ENCODE measurements at places on chromosomes 7 and 10.

DNA sequence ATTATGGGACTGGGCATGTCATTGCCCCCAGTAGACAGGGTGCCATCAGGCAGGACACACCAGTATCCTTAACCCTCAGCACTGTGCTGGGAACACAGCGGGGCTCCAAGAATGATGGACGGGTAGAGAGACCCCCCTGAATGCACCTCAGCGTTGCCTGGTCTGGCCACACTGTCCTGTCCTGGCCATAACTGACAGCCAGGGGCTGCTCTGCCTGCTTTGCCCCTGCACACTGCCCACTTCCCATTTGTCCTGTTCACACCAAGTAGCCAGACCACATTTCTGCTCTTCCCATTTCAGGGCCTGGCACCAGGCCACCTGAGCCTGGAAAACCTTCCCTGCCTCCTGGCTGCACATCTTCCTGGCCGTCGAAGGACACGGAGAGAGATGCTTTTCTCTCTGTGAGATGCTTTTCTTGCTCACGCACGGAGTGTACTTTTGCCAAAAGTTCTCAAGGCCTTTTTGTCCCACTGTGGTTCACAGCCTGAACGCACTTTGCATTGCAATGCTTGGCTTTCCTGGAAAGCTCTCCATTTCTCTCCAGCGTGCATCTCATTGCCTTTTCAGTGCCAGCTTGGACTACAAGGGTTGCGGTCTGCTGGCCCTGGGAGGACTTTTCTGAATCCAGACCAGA, 131.0 kb upstream of the EEPD1 start:
- DNase-seq: no peak

GRCh38 chr7:85765698-85766298, 578.9 kb upstream of the SEMA3D start:
- no peak for DNase-seq

- no peak for DNase-seq
Observed at GRCh38 chr10:124521429-124521871, 59.8 kb downstream of the LHPP start.

GRCh38 chr10:103280506-103280905, 3.6 kb downstream of the INA start:
- DNase-seq: no peak

DNA sequence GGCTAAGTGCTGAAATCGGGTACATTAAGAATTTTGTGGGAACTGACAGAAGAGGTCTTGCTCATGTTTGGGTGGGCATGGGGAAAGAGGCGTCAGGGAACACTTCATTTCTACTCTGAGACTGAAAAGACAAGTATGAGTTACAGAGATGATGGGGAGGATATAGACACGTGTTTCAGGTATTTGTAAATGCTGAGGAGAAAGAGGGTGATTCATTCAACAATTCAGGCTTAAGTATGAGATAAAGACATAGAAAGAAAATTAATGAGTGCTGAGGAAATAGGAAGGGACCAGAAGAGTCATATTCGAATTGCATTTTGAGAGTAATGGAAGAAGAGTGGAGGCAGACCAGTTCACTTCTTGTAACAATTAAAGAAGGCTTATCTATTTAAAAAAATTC, 143.6 kb downstream of the HBP1 start:
- DNase-seq: peak; percentile 11

GRCh38 chr7:105141068-105141467, 127.1 kb downstream of the KMT2E start:
- peak; percentile 21 for DNase-seq

GRCh38 chr7:151838861-151839381, 38.0 kb downstream of the PRKAG2 start:
- no peak for DNase-seq

GRCh38 chr7:26681819-26682418, 182.5 kb downstream of the SKAP2 start:
- no peak for DNase-seq

DNA sequence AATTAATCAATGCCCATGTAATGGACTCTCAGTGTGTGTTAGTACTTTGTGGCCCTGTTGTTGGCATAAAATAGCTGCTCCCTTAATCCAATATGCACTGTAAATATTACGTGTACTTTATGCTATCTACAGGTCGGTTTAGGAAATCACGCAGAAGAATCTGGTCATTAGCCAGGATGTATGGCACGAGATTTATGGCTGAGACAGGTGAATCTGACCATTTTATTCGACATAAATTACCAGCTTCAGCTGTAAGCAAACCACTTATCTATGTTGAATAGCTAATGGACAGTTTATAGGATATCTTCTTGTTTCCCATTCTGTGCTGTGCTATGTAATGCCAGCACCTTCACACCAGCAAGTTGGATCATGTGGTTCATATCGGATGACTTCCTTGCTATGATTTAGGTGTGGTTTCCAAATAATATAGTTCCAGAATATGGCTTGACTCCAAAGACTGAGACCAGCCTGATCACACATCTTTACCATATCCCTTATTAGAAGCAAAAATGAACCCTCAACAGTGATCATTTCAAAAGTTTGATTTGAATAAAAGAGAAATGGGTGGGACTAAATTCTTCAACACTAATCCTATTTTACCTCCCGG, 301.4 kb downstream of the AHR start:
- DNase-seq: no peak
